ENCODE measurements at places on chromosomes 6 and 20. TPM values are rescaled to one million over a fixed set of nuclear protein-coding genes. Genes with fewer than 3 reads are reported as not detected.

- DNase-seq = peak; percentile 12
Measured at GRCh38 chr20:12113468-12114371, 196.0 kb downstream of the BTBD3 start.

The CCM2L gene
- not detected for total RNA-seq

DNA sequence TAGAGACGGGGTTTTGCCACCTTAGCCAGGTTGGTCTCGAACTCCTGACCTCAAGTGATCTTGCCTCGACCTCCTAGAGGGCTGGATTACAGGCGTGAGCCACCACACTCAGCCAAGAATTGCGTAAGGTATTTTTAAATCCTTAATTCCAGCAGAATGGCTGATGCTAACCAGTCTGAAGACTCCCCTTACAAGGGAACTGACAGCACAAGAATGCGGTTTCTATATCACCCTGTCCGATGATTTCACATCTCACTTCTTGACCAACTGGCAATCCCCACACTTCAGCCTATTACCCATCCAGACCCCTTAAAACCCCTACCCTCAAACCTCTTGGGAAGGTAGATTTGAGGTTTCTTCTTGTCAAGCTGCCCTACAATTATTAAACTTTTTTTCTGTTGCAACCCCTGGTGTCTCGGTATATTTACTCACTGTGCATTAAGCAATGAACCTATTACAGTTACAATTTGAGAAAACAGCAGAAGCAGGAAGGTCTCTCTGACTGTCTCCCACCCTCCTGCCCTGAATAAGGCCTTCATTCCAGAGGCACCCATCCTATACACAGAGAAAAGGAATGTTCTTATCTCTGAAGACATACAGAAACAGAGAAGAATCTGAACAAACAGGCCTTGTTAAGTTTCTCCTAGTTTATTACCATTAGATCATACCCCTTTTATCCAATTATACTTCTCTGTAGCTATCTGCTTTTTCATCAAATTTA lies 164.9 kb downstream of the ARHGAP18 start:
- DNase-seq = peak; percentile 31

GRCh38 chr20:58573986-58574385 lies 58.8 kb upstream of the APCDD1L start:
- DNase-seq = no peak

The TRIM31 gene
- not detected for total RNA-seq

- DNase-seq = peak; percentile 67
Measured at GRCh38 chr6:169700296-169700695, 1.5 kb downstream of the WDR27 start.

DNA sequence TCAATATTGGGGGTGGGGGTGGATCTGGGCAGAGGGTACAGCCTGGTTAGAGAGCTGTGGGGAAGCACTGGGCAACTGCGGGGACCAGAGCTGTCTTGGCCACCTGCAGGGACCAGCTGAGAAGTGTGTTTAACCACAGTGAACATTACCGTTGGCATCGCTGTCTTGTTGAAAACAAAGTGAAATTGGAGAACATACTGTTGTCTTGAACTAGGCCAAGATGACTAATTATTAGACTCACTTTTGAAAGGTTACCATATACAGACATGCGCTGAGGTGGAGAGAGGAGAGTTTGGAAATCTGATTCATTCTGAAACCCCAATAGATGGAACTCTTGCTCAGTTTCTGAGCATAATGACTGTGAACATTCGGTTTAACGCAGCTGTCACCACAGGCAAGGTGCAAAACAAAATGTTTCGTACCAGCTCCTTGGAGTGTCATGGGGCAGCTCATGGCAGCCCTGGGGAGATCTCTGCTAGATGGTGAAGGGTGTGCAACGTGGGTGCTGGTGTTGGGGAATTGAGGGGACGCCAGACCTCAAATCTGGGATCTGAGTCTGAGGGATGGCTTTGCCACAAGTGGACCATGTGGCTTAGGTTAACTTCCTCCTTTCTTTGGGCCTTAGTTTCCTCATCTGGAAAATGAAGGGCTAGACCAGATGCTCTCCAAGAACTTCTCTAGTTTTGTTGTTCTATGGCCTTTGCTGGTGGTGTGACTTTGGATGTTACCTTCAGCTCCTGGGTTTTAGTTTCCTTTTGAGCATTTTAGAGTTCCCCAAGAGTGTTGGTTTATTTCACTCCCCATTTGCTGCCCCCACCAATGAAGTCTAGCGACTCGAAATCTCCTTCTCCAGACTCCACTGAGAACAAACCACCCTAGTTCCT lies 24.6 kb upstream of the GTSF1L start:
- DNase-seq = peak; percentile 52

The SSTR4 gene
- not detected for total RNA-seq

- DNase-seq = peak; percentile 30
Measured at GRCh38 chr6:145028144-145028818, 707.0 kb downstream of the EPM2A start.

Data from fibroblast of villous mesenchyme (primary cell).